ENCODE measurements at places on chromosomes 6 and 20. TPM values are rescaled to one million over a fixed set of nuclear protein-coding genes. Genes with fewer than 3 reads are reported as not detected.

The SLC4A11 gene
- 3.8 TPM for total RNA-seq

The HELZ2 gene
- 7.0 TPM for total RNA-seq

DNA sequence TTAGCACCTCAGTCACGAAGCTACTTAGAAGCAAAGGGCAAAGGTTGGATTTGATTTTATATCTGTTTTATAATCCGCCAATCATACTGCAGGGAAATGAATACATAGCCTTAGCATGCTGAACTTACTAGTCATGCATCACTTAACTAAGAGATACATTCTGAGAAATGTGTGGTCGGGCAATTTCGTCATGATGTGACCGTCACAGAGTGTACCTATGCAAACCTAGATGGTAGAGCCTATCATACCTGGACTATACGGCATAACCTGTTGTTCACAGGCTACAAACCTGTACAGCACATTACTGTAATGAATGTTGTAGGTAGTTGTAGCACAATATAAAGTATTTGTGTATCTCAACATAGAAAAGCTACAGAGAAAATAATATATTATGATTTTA is 345.2 kb upstream of the RGS17 start:
- DNase-seq, result no peak

DNA sequence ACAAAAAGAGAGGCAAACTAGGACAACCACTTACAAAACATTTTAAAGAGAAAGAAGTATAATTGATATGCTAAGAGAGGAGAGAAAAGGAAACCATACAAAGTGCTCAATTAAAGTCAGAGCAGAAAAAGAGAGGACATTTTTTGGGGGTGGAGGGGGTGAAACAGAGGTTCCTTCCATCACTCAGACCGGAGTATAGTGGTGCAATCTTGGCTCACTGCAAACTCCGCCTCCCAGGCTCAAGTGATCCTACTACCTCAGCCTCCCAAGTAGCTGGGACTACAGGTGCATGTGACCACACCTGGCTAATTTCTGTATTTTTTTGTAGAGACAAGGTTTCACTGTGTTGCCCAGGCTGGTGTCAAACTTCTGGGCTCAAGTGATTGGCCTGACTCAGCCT is 9.4 kb downstream of the WASF1 start:
- no peak for DNase-seq

The RSPO4 gene
- 2.4 TPM for total RNA-seq

The L3MBTL3 gene
- 9.9 TPM for total RNA-seq

DNA sequence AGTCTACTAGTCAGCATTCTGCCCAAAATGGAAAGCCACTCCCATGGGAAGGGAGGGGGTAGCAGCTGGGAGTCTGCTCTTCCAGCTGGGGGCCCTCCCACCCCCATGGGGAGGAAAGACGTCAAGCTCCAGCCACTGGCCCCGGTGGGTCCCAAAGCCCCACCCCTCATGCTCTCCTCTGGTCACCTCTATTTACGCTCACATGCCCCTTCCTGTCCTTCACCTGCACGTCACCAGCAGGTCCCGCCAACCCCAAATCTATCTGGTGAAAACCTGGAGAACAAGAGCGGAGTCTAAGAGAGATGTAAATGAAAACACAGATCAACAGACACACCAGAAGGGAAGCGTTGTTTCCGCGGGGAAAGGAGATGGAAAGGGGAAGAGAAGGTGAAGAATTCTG is 30.0 kb upstream of the ZBP1 start:
- DNase-seq, result no peak

The GSTA3 gene
- total RNA-seq, result not detected
